ENCODE measurements at places on chromosomes 6 and 20.

GRCh38 chr6:52087498-52087999, at the start of gene PKHD1:
TSS of gene PKHD1 (minus strand) at chr6:52087613. CDS start at chr6:52084933, 2,680 bp downstream.
- no peak for DNase-seq

DNA sequence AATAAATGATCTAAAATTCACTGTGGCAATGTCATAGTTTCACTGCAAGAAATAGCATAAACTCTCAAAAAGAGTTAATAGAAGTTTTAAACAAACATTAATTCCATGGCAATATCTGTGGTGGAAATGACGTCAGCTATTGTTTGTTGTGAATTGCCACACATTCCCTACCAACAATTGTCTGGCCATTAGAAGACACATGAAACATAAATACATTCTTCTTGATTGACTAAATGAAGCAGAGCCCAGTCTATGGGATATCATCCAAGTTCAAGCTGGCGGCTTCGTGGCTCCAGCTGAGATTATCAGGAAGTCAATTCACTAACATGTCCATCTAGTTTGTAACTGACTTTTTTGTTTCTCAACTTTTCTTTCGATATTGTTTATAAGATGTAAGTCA, 369.0 kb downstream of the ARHGAP18 start:
- DNase-seq: no peak

GRCh38 chr6:48933136-48933535, 529.9 kb downstream of the MMUT start:
- DNase-seq: no peak

DNA sequence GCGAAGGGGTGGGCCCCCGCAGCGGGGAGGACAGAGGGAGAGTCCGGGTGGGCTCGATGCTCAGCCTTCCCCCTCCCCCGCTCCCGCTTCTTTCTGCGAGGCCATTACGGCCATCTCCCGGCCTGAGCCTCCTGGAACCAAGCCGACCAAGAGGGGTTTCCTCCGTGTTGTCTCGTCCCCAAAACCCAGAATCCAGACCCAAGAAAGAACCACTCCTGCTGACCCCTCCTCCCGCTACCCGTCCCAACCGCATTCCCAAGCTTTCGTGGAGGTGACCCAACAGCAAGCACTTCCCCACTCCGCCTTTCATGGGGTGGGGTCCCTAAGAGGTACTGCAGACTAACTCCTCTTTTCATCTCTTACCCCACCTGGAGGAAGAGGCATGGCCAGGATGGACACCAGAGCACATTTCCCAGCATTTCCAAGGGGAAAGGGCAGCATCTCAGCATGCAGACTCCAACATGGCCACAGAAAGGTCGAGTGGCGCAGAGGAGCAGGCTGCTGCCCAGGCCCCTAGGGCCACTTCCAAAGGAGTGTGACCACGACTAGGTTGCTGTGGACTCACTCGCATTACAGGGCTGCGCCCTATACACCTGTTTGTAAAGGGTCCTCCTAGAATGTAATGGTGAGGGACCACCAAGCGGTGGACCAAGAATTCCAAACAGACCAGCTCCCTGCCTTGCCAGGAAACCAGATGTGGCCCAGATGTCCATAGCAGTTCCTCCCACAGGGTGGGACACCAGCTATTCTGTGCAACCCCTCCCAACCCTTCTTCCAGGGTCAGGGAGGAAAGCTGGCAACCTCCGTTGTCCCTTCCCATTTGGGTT, 53.4 kb downstream of the MRPL14 start:
- no peak for DNase-seq

DNA sequence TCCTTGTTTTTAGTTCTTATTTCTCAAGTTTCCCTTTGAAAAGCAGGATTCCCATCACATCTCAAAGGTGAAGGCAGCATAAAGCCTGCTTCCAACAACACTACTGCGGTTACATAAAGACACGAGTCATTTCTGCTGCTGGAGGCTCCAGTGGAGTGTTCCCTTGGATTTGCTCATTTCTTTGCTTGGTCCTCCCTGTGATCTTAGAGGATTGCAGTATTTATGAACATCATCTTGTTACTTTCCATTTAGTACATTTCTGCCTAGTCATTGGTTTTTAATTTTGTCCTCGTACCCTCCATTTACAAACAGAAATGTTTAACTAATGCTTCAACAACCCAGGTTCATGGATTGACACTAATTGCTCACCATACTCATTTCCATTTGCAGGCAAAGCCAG, 298.8 kb downstream of the ZNF217 start:
- DNase-seq: no peak

- DNase-seq: no peak
Observed at GRCh38 chr6:124432620-124433019, 529.6 kb upstream of the RNF217 start.

GRCh38 chr20:63127700-63128364, 88.1 kb downstream of the YTHDF1 start:
- DNase-seq: no peak

GRCh38 chr20:23928788-23929187, 49.2 kb upstream of the CST5 start:
- no peak for DNase-seq

GRCh38 chr6:89941031-89941762, 46.9 kb downstream of the GJA10 start:
- no peak for DNase-seq

DNA sequence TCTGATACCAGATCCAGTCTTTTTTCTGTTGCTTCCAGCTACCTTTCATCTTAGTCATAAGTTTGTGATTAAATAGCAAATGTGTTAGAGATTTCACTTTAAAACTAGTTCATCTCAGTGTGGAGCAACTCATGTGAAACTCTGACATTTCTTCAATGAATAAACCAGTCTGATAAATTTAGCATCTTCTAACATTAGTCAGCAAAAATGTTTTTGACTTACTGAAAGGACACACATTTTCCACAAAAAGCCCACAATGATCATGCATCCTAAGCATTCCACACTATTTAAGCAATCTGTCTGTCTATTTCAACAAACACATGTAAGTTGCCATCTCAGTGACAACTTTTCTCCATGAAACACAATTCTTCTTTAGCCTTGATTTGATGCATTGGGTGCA, 222.2 kb upstream of the SLC35B3 start:
- DNase-seq: no peak

DNA sequence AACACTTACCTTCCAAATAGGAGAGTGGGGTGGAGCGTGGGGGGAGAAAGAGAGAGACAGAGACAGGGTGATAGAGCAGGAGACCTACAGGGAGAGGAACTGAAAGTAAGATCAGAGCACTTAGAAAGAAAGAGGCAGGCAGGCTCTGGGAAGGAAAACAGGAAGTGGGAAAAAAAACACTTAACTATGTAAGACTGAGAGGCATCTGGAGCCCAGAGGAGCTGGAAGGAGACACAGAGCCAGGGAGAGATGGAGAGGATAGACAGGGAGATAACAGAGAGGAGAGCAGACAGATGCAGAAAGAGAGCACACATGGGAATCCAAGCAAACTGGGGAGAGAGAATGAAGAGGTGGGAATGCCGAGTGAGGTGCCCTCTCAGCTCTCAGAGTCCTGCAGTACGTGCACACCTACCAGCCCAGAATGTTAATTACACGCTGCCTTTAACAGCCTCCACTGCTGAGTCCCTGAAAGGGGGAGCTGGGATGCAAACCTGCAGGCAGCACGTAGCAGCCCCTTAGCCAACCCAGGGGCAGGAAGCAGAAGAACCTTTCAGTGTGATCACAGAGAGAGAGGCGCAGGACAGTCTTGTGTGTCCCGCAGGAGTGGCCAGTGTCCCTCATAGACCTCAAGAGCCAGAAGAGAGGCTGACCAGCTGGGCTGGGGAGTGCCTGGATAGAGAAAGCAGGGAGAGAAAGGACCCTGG, 132.7 kb upstream of the LRFN2 start:
- DNase-seq: peak; percentile 47

DNA sequence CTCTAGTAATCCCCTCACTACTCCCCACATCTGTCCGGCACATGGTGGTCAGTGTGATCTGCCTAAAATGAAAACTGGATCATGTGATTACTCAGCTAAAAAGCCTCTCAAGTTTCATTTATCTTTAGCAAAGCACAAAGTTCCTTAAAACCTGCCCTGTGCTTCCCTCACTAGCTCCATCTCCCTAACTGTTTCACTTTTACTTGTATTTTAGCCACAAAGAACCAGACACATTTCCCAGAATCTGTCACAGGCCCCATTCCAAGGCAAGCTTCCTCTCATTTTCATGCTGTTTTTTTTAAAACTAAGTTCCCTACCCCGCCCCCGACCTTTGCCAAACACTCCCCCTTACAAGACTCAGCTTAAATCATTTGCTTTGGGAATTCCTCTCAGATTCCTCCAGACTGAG, 8.9 kb upstream of the IGF2R start:
- DNase-seq: no peak

- no peak for DNase-seq
Observed at GRCh38 chr20:52142757-52143156, 48.8 kb downstream of the ZFP64 start.

GRCh38 chr6:152338335-152339125, 298.6 kb downstream of the SYNE1 start:
- DNase-seq: no peak

DNA sequence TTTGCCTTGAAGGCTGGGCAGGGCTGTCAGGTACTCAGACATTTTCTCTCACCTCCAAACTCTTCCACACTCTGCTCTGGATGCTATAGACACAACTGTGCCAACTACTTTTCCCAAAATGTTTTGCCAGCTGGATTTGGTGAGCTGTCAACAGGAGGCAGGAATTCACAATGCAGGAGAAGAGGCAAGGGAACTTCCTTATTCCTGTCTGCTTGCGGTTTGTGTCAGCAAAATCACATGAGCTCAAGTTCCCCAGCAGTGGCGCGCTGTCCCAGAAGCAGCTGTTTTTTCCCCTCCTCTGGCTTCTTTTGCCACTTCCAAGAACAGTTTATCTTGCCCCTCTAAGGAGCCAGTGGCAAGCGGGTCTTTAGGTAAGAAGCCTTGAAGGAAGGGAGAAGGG, 608.2 kb downstream of the PRKN start:
- no peak for DNase-seq

- DNase-seq: no peak
Observed at GRCh38 chr20:62608218-62608565, 34.1 kb upstream of the SLCO4A1 start.

- DNase-seq: no peak
Observed at GRCh38 chr6:35183935-35184334, 29.8 kb upstream of the SCUBE3 start.

GRCh38 chr6:13560651-13561044, 13.8 kb upstream of the SIRT5 start:
- no peak for DNase-seq

GRCh38 chr6:147849401-147850330, 341.2 kb downstream of the SAMD5 start:
- no peak for DNase-seq

GRCh38 chr6:11467364-11467763, 70.2 kb upstream of the TMEM170B start:
- DNase-seq: no peak

GRCh38 chr6:98324446-98324845, 509.9 kb upstream of the POU3F2 start:
- no peak for DNase-seq

- no peak for DNase-seq
Observed at GRCh38 chr6:128663238-128663637, 142.8 kb upstream of the PTPRK start.

DNA sequence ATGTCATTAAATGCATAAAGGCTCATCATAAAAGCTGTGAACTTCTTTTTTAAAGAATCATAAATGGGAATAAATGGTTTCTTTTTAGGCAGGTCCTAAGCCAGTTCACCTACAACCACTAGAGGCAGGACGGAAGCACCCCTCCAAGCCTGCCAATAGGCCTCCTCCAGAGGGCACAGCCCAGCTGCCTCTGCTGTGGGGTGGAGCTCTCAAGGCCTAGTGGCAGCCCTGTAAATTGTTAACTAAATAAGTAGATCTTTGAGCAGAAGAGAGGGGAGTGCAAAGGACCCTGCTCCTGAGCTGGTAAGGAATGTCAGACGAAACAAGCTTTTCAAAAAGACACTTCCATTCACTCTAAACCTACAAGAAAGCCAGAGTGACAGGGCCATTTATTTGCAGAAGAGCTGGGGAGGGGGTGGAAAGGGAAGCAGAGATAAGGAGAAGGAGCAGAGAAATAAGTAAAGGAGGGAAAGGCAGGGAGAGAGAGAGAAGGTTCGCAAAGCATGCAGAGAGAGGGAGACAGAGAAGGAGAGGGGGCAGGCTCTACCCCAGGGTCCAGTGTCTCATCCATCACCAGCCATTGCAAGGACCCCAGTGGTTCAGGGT, 18.0 kb upstream of the MAFB start:
- no peak for DNase-seq

Measured in SIG-M5 (cell line).